Urinary bladder (tissue), 4 donors: ENCODE measurements at places on chromosomes 1 and 21. TPM values are rescaled to one million over a fixed set of nuclear protein-coding genes. Genes with fewer than 3 reads are reported as not detected.

DNA sequence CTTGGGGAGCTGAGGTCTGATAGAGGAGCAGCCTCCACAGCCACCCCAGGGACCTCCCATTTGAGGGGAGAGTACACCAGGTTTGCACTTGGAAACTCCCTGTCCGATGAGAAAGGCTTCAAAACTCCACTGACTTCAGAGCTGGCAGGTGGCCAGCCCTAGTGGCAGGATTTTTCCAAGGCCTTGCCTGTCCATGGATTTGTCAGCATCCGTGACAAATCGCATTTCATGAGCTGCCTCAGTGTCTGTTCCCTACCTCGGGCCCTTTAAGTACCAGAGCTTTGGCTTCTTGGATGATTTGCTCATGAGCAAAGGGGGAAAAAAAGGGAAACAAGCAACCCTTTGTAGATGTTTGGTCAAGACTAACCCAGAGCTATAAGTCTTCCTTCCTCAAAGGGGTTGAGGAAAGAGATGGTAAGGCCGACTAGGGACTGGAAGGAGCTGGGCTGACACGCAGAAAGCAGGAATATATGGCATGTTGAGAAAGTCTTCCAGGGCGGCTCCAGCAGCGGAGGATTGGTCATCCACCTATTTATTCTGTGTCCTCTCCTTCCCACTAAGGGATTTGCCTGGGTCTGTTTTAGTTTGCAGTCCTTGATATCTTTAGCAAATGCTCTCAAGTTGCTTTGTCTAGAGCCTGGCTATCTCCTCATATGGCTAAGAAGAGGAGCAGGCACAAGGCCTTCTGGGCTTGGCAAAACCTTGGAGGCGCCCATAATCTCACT is 2.7 kb upstream of the HSPG2 start:
- DNase-seq, result peak; percentile 68

- DNase-seq, result no peak
Observed at GRCh38 chr1:190452272-190452848, 25.3 kb downstream of the BRINP3 start.

Gene RXFP4
- not detected for total RNA-seq

Gene ANKRD35
- total RNA-seq, result 2.2 TPM

Gene LRRIQ3
- 2.0 TPM for total RNA-seq

Gene SPRR5
- not detected for total RNA-seq
